CD8-positive, alpha-beta memory T cell (primary cell): ENCODE measurements at places on chromosomes 5 and 9. TPM values are rescaled to one million over a fixed set of nuclear protein-coding genes. Genes with fewer than 3 reads are reported as not detected.

DNA sequence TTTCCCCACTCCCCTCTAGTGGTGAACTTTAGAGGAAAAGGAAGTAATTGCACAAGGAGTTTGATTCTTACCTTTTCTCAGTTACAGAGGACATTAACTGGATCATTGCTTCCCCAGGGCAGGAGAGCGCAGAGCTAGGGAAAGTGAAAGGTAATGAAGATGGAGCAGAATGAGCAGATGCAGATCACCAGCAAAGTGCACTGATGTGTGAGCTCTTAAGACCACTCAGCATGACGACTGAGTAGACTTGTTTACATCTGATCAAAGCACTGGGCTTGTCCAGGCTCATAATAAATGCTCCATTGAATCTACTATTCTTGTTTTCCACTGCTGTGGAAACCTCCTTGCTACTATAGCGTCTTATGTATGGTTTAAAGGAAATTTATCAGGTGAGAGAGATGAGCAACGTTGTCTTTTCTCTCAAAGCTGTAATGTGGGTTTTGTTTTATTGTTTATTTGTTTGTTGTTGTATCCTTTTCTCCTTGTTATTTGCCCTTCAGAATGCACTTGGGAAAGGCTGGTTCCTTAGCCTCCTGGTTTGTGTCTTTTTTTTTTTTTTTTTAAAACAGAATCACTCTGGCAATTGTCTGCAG lies 25.3 kb downstream of the SLC22A5 start:
- DNase-seq, result no peak

The ATP10B gene
- total RNA-seq, result not detected

GRCh38 chr5:136137497-136138220 lies 5.0 kb downstream of the SMAD5 start:
- no peak for DNase-seq

DNA sequence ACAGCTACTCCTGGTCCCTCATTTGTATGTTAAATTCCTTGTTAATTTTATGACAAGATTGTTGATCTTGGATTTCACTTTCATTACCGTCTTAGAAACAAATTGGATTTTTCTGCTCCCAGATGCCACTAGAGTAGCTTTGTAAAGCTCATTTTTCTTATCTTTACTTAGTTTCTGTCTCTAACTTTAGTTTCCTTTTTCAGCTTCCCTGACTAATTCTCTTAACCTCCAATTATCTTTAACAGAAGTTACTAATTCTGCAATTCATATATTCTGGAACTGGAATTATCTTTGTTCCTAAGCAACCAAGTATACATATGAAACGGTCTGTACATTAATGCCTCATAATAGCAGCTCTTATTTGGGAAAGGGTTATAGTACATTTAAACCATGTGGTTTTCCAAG lies 16.7 kb downstream of the ITGA1 start:
- no peak for DNase-seq

The AGPAT2 gene
- total RNA-seq, result 17.4 TPM

DNA sequence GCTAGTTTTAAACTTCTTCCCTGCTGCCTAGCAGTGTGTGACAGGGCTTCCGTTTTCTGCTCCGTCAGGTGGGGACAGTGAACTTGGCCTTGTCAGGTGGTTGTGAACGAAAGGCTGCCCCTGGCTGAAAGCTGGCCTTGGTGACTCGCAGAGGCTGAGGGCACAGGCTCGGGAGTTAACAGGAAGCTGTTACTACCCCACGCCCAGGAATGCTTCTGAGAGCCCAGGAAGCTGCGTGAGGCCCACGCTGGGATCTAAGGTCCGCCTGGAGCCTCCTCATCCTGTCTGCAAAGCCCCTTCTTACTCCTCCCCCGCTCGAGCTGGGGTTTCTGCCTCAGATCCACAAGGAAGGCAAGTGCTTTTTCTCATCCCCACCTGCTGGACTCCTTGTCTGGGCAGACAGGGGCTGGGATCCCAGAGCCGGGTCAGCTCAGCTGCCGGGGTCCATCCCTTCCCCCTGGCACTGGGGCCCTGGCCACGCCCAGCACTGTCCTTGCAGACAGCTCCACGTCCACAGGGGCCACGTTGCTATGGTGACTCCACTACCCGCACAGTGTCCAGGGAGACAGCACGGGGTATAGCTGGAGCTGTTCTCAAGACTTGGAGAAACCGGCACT lies 124.7 kb upstream of the TBC1D2 start:
- no peak for DNase-seq

The CARD9 gene
- total RNA-seq, result 1.4 TPM

DNA sequence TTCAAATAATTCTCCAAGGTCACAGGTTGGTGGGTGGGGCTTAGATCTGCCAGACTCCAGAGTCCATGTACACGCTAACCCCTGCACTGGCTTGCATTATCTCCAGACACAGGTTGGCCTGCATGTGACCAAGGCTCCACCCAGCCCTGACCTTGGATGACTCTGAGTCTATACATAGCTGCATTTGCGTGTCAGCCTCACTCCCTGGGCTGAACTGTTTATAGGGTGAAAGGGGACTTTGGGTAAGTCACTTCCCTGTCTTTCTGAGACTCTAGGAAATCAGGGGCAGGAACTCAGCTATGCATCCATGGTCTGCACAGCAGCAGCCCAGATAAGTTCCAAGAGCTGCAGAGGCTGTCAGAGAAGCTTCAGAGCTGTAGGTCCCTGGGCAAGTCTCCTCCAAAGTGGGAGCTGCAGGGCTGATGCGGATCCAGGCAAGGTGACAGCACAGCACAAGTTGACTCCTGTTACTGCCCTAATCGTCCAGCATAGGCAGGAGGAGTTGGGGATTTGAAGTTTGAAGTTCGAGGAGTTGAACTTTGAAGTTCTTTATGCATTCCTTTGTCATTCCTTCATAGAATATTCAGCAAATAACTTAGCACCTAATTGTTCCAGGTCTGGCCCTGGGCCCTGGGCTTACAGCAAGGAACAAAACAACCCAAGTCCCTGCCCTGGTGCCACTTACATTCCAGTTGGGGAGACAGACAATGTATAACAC lies 53.4 kb downstream of the SLC22A5 start:
- no peak for DNase-seq

DNA sequence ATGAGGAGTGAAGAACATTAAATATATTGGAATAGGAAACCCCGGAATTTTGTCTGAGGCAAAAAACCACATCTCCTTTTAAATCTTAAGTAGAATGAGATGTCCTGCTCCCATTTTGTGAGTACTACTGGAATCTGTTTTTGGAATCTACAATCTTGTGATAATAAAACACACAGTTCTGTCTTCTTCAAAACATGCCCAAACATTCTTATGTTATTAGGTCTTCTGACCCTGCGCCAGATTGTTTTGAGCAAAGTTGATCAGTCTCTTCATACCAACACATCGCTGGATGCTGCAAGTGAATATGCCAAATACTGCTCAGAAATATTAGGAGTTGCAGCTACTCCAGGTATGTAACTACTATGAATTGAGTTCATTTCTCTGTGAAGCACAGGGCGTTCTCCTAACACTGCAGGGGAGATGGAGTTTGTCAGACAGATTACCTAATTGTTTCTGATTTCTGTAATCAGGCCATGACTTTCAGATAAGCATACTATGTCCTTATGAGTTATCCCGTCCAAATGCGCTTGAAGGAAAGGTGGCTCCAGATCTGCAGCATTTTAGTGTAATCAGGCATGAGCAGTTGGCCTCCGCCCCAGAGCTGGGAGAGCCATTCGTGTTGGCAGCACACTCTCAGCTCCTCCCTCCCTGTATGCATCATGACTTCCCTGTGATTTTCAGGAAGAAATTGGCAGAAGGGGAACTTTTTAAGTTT lies 88.0 kb downstream of the NLN start:
- no peak for DNase-seq

- DNase-seq, result no peak
Observed at GRCh38 chr5:75192804-75193203, 43.9 kb downstream of the ANKRD31 start.

The NACC2 gene
- 9.0 TPM for total RNA-seq

DNA sequence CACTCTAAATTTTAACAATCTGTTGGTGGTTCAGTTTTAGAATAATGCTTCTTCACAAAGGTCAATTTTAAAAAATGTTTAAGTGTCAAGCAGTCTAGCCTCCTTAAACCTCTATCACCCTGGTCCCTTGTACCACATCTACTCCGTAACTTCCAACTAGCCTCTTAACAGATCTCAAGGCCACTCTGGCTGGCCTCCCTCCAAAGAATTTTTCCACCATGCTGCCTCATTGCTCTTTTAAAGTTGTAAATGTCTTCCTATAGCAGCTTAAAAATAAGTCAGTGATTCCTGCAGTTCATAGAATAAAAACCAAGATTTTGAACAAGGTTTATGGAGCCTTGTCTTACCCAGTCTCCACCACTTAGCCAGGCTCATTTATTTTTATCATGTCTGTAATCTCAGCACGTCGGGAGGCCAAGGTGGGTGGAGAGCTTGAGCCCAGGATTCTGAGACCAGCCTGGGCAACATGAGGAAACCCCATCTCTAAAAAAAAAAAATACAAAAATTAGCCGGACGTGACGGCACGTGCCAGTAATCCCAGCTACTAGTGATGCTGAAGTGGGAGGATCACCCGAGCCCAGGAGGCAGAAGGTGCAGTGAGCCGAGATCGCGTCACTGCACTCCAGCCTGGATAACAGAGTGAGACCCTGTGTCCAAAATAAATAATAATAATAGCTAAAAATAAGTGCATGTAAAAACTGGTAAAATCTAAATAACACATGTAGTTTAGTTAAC lies 924.9 kb upstream of the DMAC1 start:
- DNase-seq, result no peak

GRCh38 chr5:850511-851006 lies at the start of gene ZDHHC11:
Gene ZDHHC11 (minus strand): TSS chr5:850986. CDS start chr5:850602, 384 bp downstream.
- DNase-seq, result no peak

DNA sequence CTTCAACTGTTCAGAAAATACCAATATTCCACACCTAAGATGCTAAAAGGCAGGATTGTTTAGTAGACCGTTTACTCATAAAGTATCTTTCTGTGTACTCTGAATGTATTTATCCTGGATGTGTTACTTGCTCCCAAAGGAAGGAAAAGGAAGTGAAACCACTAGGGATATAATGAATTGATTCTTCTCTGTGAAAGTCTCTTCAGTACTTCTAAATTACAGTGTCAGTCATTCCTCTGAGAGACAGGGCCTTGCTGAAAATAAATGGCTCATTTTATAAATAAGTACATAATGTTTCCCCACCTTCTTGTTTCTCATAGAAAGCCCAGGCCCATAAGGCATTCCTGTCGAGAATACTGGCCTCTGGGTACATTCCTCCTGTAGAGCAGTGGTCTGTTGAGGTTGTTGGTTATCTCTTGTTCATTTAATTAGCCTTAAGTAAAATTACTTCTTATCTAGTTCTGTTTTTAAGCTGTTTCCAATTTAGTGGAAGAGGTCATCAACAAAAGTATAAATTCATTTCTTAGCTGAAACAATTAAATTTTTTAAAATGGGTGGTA lies 1.6 kb downstream of the HAPLN1 start:
- no peak for DNase-seq

The SYNPO gene
- total RNA-seq, result 0.13 TPM

- no peak for DNase-seq
Observed at GRCh38 chr5:173468821-173469251, 140.6 kb upstream of the STC2 start.

DNA sequence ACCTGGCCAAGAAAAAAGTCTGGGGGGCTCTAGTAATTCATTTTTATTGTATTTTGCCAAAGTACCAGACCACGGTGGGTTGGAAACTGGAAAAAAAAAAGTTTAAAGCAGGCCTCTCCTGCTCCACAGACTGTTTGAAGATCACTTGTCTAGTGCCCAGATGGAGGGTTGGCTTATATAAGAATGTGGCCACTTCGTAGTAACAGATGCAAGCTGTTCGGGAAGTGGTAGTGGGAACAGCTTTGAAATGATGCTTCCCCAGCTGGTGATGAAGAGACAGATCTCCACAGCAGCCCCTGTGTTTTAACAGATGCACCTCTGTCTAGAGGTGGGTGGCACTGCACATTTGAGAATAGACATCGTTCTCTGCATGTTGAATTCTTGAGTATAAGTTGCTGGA lies 54.3 kb upstream of the DMRT3 start:
- DNase-seq, result no peak

- DNase-seq, result no peak
Observed at GRCh38 chr9:38133595-38133994, 64.6 kb upstream of the SHB start.

The ZFP2 gene
- total RNA-seq, result 0.40 TPM

The NR2F1 gene
- not detected for total RNA-seq

DNA sequence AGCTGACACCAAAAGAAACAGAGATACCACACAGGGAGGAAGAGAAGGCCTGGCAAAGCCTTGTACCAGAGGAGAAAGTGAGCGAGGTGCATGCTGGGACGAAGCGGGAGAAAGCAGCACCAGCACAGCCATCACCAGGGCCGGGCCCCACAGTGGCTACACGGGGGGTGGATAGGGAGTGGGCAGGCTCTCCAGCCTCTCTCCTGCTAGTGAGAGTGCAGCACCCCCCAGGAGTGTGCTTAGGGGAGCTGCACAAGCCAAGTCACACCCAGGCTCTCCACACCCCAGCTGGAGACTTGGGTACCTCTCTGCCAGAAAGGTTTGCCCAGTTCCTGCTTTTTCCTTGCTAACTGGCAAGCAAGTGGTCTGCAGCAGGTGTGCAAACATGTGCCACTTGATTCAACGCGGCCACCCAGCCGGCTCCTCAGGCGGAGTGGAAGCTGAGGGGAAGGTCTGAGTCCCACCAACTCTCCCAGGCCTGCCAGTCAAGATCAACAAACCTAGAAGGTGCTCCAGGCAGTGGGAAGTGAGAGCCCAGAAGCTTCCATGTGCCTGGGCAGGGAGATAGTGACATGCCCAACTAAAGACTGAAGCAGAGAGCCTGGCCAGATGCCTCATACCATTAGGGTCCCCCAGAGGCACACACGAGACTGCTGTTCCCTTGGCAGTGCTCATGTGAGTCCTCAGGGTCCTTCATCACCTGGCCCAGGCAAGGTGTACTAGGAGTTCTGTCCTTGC lies 39.9 kb downstream of the BICD2 start:
- no peak for DNase-seq

The NUTM2F gene
- not detected for total RNA-seq

The COL15A1 gene
- not detected for total RNA-seq

DNA sequence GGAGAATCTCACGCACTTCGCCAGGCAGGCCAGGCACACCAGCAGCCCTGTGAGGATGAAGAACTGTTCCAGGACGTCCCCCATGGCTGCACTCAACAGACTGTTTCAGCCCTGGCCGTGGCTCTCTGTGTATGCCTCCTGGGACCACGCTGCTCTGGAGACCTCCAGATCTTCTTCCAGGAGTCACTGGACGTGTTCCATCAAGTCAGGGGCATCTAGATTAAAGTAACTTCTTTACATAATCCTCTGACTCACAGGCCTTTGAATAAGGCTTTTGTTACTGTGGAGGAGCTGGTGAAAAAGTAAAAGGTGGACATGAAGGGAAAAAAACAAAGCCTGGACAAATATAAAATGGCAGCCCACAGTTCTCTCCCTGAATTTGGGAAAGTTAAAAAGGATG lies at the start of gene HSD17B3:
Gene HSD17B3 (minus strand): TSS at position 156 of the 400 bp plus-strand sequence. CDS start 72 bp downstream, at position 84.
- no peak for DNase-seq

DNA sequence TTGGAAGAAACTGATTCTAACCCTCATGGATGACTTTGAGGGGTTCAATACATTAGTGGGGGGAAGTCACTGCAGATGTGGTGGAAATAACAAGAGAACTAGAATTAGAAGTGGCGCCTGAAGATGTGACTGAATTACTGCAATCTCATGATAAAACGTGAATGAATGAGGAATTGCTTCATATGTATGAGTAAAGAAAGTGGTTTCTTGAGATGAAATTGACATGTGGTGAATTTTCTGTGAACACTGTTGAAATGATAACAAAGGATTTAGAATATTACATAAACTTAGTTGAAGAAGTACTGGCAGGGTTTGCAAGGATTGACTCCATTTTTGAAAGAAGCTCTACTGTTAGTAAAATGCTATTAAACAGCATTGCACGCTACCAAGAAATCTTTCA lies 113.0 kb downstream of the UGCG start:
- DNase-seq, result no peak

The FAM151B gene
- 0.24 TPM for total RNA-seq

GRCh38 chr9:70947511-70947910 lies 173.9 kb downstream of the TRPM3 start:
- DNase-seq, result no peak
